Tongue (tissue), 3 donors: ENCODE measurements at places on chromosomes 6 and 20.
A peak's percentile ranks its signal among the peaks of the same experiment; 100 is the strongest.

GRCh38 chr6:34238585-34239499 is 2.2 kb downstream of the HMGA1 start:
- DNase-seq, result peak; percentile 29

DNA sequence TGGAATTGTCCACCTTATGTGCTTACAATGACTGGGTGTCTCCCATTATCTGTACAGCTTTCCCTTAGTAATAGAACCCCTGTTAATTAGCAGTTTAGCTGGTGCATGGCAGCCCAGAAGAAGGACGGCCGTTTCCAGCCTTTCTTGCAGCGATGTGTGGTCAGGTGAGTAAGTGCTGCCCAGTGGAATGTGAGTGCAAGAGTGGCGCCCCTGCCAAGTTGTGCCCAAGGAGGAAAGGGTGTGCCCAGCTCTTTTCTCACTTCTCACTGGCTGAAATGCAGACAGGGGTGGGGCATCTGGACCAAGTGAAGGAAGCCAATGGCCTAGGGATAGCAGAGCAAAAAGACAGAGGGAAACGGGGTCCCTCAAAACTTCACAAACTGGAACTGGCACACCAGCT is 296.8 kb downstream of the PREX1 start:
- DNase-seq, result no peak

GRCh38 chr20:2806351-2806701 is 5.9 kb upstream of the CPXM1 start:
- DNase-seq, result no peak

DNA sequence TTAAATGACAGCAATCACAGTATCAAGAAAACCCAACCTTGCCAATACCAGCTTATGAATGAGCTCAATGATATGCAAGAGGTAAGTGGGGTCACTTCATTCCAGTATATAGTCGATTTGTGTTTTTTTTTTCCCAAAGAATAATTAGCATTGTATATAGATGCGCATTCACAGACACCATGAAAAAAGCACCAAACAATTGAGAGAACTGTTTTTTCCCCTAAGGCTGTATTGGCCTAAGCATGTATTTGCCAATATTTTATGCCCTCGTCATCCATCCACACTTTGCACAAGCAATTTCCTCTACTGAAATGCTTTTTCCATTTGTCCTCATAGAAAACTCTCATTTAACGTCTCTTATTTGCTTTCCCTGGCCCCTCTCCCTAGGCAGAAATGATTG is 213.7 kb downstream of the SAMD5 start:
- no peak for DNase-seq

- DNase-seq, result no peak
Measured at GRCh38 chr6:136763716-136764516, 28.4 kb downstream of the MAP3K5 start.
